Stimulated activated memory B cell treated with anti-CD40 and anti-IgM and Interleukin-4, amounts not matched to agents 10 μg/mL and 1 μg/mL and 100 μg/mL, for 72 hours (primary cell): ENCODE measurements at places on chromosomes 12 and 14.

- H3K36me3 ChIP-seq: no peaks in the 10 kb centered on the region
- H3K27me3 ChIP-seq: peaks cover 18% of the 10 kb centered on the region
Observed at GRCh38 chr12:131836714-131837397, 8.7 kb downstream of the MMP17 start.

GRCh38 chr12:93080994-93081809 lies 152.1 kb upstream of the EEA1 start:
- H3K4me1 ChIP-seq: no peaks in the 10 kb centered on the region
- no peaks in the 10 kb centered on the region for H3K27me3 ChIP-seq
- H3K36me3 ChIP-seq: no peaks in the 10 kb centered on the region
- H3K4me3 ChIP-seq: no peak overlapping the region
- no peak overlapping the region for H3K27ac ChIP-seq

- no peak overlapping the region for H3K27ac ChIP-seq
- no peaks in the 10 kb centered on the region for H3K36me3 ChIP-seq
- H3K4me3 ChIP-seq: no peak overlapping the region
- ATAC-seq: no peak
- H3K27me3 ChIP-seq: no peaks in the 10 kb centered on the region
- no peaks in the 10 kb centered on the region for H3K4me1 ChIP-seq
Observed at GRCh38 chr14:91899213-91899612, 31.9 kb upstream of the TC2N start.

- no peak overlapping the region for H3K27ac ChIP-seq
Observed at GRCh38 chr14:35747379-35747778, 61.7 kb downstream of the RALGAPA1 start.

- H3K36me3 ChIP-seq: no peaks in the 10 kb centered on the region
- ATAC-seq: no peak
- no peak overlapping the region for H3K4me3 ChIP-seq
- no peak overlapping the region for H3K27ac ChIP-seq
Observed at GRCh38 chr12:5908251-5908650, 36.8 kb downstream of the ANO2 start.

DNA sequence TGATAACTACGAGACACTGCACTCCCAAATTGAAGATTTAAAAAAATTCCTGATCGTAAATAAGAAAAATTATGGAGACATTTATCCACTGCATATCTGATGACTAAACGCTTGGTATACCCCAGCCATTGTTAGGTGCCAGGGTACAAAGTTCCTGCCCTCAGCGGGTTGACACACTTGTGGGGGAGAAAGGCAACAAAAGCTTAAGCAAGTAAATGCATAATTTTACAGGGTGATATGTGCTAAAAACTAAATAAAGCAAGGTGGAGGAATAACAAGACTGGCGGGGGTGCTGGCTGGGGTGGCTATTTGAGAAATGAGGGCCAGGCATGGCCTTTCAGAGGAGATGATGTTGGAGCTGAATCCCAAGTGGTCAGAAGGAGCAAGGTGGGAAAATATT lies 25.0 kb downstream of the BICD1 start:
- H3K36me3 ChIP-seq: peaks cover 7% of the 10 kb centered on the region
- no peaks in the 10 kb centered on the region for H3K27me3 ChIP-seq
- H3K27ac ChIP-seq: no peak overlapping the region
- no peak for ATAC-seq
- H3K4me1 ChIP-seq: peaks cover 33% of the 10 kb centered on the region

- H3K27me3 ChIP-seq: peaks cover 73% of the 10 kb centered on the region
- no peak for ATAC-seq
- H3K36me3 ChIP-seq: no peaks in the 10 kb centered on the region
Observed at GRCh38 chr12:51809193-51809592, 39.3 kb downstream of the FIGNL2 start.

GRCh38 chr12:109126784-109127183 lies 10.4 kb downstream of the ACACB start:
- H3K27me3 ChIP-seq: no peaks in the 10 kb centered on the region
- no peak overlapping the region for H3K4me3 ChIP-seq
- no peaks in the 10 kb centered on the region for H3K4me1 ChIP-seq
- H3K27ac ChIP-seq: no peak overlapping the region

GRCh38 chr12:87349681-87350080 lies 679.5 kb downstream of the C12orf50 start:
- H3K27me3 ChIP-seq: no peaks in the 10 kb centered on the region
- H3K36me3 ChIP-seq: no peaks in the 10 kb centered on the region
- H3K4me3 ChIP-seq: no peak overlapping the region
- peaks cover 3% of the 10 kb centered on the region for H3K4me1 ChIP-seq
- no peak for ATAC-seq

GRCh38 chr14:62378057-62378456 lies 615.8 kb downstream of the SNAPC1 start:
- ATAC-seq: no peak
- no peaks in the 10 kb centered on the region for H3K36me3 ChIP-seq
- H3K4me1 ChIP-seq: no peaks in the 10 kb centered on the region
- no peak overlapping the region for H3K4me3 ChIP-seq

DNA sequence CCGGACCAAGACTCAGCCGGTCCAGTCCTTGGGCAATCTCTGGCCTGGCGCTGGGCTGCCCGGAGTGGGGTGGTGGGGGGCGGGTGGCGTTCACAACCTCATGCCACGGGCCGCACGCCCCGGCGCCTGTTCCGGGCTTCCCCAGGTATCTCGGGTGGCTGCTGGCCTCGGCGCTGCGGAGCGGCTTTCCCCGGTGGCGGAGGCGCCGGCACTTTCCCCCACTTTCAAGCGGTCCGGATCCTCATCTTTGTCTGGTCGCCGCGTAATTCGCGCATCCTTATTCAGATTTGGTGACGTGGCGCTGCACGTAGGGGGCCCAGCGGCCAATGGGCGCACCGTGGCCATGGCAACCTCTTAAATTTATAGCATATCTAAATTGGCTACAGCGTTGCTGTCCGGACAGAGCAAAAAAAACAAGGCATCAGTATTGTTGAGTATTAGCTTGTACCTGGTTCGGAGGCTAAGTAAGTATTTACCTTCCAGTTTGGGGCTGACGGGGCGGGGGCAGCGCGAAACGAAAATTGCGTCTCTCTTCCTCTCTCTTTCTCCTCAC lies at the start of gene LHX5:
TSS of gene LHX5 (minus strand) at position 253 of the 553 bp plus-strand sequence. CDS start 373 bp downstream, outside the sequence.
- peaks cover 89% of the 10 kb centered on the region for H3K27me3 ChIP-seq
- no peak for ATAC-seq
- H3K36me3 ChIP-seq: no peaks in the 10 kb centered on the region
- no peak within 1 kb of the TSS for H3K4me3 ChIP-seq

DNA sequence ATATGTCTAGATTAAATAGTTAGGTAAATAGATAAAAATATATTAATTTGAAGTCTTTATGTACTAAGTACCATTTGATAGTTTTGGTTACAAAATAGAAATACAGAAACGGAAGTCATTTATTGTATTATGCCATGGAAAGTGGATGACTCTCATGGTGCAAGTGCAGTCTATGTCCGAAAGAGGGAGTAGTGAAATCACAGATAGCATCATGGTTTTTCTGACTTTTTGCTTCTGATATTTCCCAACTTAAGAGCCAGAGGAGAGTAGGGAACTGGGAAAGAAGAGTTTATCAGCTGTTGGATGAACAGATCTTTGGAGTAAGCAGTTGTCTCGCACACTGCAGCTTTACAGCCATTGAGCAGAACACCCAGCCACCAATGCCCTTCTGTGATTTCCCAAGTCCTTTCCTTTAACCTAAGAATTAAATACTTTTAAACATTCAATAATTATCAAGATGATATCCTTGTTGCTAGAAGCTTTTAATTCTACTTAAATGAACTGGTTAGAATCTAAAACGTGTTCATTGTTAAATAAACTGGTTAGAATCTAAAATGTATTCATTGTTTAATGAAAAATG lies 18.4 kb upstream of the SRGAP1 start:
- peaks cover 34% of the 10 kb centered on the region for H3K27me3 ChIP-seq
- no peak overlapping the region for H3K27ac ChIP-seq
- no peak for ATAC-seq

DNA sequence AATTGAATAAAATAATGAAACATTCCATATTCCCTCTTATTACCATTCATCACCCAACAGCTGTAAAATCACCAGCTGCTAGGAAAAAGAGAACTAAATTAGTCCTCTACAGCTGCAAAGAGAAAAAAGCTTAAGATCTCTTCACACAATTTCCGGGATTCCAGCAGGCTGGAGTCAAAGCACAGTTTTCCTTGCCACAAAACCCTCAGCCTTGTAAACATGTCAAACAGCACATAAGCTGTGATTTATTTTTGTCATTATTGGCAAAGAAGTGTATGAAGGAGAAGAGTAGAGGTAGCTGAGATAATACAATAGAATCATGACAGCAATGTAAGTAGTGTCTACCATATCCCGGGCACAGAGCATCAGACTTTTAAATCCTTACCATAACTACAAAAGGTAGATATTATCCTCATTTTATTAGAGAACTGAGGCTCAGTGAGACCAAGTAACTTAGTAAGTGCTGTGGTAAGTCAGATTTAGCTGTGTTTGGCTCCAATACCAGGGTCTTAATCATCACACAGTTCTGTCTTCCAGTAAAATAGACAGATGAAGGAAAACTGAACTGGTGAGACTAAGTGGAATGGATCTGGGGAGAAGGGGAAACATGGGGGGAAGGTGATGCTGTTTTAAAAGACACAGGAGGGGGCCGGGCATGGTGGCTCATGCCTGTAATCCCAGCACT lies 57.3 kb downstream of the NTN4 start:
- no peaks in the 10 kb centered on the region for H3K36me3 ChIP-seq
- no peak overlapping the region for H3K27ac ChIP-seq
- no peak for ATAC-seq
- H3K27me3 ChIP-seq: peaks cover 11% of the 10 kb centered on the region
- H3K4me1 ChIP-seq: peaks cover 15% of the 10 kb centered on the region
- H3K4me3 ChIP-seq: no peak overlapping the region

- no peak overlapping the region for H3K27ac ChIP-seq
- no peak overlapping the region for H3K4me3 ChIP-seq
- H3K27me3 ChIP-seq: no peaks in the 10 kb centered on the region
- no peaks in the 10 kb centered on the region for H3K36me3 ChIP-seq
Observed at GRCh38 chr12:114193474-114193873, 212.5 kb downstream of the TBX5 start.

GRCh38 chr12:26124446-26125399 lies at the start of gene BHLHE41:
TSS of gene BHLHE41 (minus strand) at chr12:26125037. CDS start at chr12:26124779, 258 bp downstream.
- ATAC-seq: peak; percentile 53
- no peaks in the 10 kb centered on the region for H3K36me3 ChIP-seq
- peaks cover 59% of the 10 kb centered on the region for H3K4me1 ChIP-seq
- H3K4me3 ChIP-seq: peak within 1 kb of the TSS; percentile 98
- H3K27me3 ChIP-seq: no peaks in the 10 kb centered on the region

DNA sequence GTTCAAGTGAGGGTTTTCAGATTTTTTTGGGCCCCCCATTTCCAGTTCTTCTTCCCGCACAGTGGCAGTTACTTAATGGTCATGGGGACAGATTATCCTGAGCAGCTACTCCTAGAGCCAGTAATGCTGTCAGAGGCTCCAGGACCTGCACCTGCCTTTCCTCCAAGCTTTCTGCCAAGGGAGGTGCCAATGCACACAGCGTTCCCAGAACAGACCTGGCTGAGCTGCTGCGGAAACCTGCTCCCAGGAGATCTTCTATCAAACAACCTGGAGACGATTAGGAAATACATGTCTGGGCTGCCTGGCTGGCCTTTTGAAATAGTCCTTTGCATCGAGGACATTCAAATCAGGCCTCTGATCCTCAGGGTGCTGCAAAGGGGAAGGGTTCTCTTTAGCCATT lies 120.9 kb downstream of the SLC8A3 start:
- no peaks in the 10 kb centered on the region for H3K4me1 ChIP-seq
- H3K27ac ChIP-seq: no peak overlapping the region
- no peak overlapping the region for H3K4me3 ChIP-seq
- peaks cover 14% of the 10 kb centered on the region for H3K27me3 ChIP-seq
- no peaks in the 10 kb centered on the region for H3K36me3 ChIP-seq

- no peaks in the 10 kb centered on the region for H3K27me3 ChIP-seq
- no peaks in the 10 kb centered on the region for H3K4me1 ChIP-seq
- no peak overlapping the region for H3K27ac ChIP-seq
- ATAC-seq: no peak
Observed at GRCh38 chr12:21828779-21829178, 54.3 kb upstream of the KCNJ8 start.

DNA sequence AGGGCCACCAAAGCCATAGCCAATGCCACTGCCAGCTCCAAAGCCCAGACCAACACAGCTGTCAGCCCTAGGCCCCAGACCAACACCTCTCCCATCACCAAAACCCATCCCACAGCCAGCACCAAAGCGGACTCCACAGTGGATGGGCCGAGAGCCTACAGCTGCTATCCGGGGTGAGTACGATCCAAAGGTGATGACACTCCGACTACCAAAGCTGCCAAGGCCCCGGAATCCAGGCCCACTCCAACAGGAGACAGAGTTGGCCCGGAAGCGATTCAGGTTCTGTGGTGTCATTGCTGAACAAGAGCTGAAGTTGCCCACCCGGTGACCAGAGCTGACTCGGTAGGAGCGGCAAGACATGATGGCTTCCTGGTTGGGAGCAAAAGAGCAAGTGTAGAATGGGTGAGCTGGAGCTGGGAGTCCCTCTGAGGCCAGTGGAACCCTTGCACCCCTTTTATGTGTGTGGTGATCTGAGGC lies at the start of gene KRT84:
TSS of gene KRT84 (minus strand) at position 427 of the 477 bp plus-strand sequence. CDS start at position 360, 67 bp downstream.
- ATAC-seq: no peak
- peaks cover 11% of the 10 kb centered on the region for H3K4me1 ChIP-seq

DNA sequence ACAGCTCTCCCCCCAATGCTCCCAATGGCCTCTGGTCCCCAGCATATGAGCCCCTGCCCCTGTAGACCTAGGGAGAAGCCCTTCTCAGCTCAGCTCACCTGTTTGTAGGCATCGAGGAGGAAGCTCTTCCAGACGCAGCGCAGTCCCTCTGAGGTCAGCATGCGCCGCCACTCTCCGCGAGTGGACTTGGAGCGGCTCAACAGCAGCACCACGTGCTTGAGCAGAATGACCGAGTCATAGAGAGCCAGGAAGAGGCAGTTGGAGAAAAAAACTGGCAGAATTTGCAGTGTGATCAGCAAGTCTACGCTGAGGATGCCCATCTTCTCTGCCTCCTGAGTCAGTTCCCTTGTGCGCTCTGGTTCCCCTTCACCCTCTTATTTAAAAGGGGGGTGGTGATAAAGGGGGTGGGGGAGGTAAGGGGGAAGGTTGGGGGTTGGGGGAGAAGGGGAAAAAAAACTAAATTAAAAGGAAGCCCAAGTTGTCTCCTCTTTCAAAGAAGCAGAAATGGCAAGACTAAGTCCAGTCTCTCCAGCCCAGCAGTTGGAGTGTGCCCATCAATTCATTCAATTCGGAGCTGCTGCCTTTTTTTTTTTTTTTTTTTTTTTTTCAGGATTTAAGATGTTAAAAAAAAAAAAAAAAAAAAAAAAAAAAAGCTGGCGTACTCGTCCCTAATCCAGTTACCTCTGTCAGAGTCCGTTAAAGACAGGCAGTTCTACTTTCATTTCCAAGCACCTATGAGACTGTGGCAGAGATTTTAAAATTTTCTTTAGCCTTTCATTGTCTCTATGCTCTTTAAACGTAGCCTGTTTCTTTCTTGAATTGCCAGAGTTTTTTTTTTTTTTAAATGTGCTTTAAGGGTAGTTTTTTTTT lies at the start of gene DIO2:
TSS of gene DIO2 (minus strand) at position 352 of the 870 bp plus-strand sequence. CDS start at position 320, 32 bp downstream.
- H3K36me3 ChIP-seq: no peaks in the 10 kb centered on the region
- no peak for ATAC-seq
- H3K4me1 ChIP-seq: peaks cover 6% of the 10 kb centered on the region
- no peak within 1 kb of the TSS for H3K4me3 ChIP-seq
- H3K27me3 ChIP-seq: no peaks in the 10 kb centered on the region

- H3K4me1 ChIP-seq: peaks cover 17% of the 10 kb centered on the region
- H3K36me3 ChIP-seq: peaks cover 16% of the 10 kb centered on the region
- no peaks in the 10 kb centered on the region for H3K27me3 ChIP-seq
Observed at GRCh38 chr12:111780615-111781014, 13.9 kb downstream of the ALDH2 start.
